ENCODE measurements at places on chromosomes 6 and 20.

DNA sequence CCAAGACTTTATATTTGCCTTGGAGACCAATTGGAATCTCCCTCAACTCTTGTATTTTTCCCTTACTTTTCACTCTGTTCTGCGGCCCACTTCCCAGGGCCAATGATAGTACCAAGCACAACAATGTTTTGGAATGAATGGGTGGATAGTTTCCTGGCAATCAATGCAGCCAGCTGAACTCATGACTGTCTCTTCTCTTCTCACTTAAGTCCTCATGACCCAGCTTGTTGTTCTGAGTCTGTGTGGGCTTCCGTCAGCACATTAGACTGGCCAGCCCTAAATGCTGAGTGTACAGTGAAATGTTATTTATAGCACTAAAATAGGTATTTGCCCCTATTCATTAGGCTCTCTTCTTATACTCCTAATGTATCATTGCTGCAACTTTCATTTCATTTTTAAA lies 5.6 kb upstream of the MBOAT1 start:
- DNase-seq: no peak

DNA sequence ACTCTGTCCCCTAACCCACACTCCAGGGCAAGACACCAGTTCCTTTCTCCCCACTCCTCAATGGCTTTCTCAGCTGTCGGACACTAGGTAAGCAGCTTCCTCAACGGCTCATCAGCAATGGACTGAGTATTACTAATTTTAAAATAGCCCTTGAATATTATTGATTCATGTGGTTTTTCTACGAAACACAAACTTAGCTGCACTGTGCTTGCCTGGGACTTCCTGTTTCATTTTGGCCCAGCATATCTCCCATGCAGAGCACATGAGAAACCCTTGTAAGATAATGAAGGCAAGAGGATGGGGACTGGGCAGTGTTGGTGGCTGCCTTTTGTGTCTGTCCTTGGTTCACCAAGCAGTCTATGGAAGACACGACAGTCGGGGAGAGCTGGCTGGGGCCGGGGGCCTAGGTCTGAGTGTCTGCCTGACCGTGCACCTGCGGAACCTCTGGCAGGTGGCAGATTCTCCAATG lies 48.9 kb downstream of the RNASET2 start:
- no peak for DNase-seq

- DNase-seq: no peak
Measured at GRCh38 chr20:19867074-19867473, 109.0 kb downstream of the RIN2 start.

DNA sequence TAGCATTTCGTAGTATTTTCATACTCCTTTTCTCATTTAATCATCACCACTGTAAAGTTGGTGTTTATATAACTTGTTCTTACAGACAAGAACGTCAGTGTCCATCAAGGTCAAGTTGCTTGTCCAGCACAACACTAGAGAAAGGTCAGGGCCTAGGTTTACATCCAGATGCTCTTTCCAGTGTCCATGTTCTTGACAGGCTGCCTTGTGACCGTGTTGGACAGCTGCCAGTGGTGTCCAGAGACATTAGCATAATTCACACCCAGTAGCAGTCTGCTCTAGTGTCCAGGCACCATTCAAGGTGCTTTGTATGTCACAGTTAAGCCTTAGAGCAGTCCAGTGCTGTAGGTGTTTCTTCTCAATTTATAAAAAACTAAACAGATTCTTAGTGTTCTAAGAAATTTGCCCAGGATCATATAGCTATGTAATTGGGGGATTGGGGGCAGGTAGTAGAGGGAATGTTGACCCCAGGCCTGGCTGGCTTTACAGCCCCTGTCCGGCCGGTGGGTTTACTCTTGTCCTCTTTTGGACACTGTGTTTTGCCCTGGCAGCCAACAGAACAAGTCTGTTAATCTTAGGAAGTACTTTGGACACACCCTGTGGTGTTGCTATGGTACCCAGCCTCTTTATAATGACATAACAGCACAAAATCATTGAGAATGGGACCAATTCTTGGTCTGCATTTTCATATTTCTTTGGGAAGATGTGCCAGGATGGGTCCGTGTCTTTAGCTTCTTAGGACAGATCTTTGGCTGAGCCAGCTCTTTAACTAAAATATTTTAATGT lies 8.0 kb downstream of the STK35 start:
- DNase-seq: no peak

GRCh38 chr6:68025764-68026163 lies 609.3 kb upstream of the ADGRB3 start:
- DNase-seq: no peak

DNA sequence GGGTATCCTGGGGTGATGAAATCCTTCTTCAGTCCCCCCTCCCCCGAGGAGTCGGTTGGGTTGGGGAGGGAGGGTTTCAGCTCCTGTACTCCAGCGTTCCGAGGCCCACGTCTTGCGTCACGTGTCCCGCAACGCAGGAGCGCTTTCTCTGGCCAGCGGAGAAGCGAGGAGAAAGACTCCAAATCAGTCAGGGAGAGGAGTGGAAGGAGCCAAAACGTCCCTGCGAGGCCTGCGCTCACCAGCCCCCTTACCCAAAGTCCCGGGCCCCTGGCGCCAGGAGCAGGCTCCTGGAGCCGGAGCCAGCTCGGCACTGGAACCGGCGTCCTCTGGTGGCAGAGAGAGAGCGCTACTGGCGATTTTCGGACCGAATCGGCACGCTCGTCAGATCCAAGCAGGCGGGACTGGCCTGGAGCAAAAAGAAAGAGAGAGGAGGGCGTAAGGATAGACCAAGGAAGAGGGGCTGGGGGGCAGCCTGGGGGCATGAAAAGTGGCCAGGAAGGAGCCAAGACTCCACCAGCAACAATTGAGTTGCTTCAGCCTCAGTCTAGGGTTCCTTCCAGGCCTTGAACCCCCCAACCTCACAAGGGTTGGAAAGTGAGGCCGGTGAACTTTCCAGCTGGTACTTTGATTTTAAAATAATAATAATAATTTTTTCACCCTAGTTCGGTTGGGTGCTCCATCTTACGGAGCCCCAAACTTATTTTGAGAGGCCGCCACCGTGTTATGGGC lies at the start of gene GNAS:
Gene GNAS (plus strand): TSS at position 174 of the 729 bp plus-strand sequence.
- DNase-seq: peak; percentile 50

DNA sequence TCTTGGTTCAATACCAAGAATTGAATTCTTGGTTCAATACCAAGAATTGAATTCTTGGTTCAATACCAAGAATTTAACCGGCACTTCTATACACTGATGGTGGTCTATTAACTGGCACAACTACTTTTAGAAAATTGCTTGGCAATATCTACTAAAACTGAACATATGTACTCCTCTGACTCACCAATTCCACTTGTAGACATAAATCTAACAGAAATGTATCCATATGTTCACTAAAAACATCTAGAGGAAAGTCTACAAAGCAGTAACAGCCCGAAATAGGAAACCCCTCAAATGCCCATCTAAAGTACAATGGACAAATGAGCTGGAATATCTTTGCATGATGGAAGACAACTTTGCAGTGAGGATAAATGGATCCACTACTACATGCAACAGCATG lies 71.9 kb downstream of the KIF16B start:
- DNase-seq: no peak

Measured in posterior cingulate gyrus (tissue), 11 donors.